ENCODE measurements at places on chromosomes 4 and X.
A peak's percentile ranks its signal among the peaks of the same experiment; 100 is the strongest.

GRCh38 chrX:6026980-6027379, 201.7 kb downstream of the NLGN4X start:
- DNase-seq, result no peak

GRCh38 chr4:1928356-1929239, 57.4 kb downstream of the NSD2 start:
- DNase-seq, result no peak

DNA sequence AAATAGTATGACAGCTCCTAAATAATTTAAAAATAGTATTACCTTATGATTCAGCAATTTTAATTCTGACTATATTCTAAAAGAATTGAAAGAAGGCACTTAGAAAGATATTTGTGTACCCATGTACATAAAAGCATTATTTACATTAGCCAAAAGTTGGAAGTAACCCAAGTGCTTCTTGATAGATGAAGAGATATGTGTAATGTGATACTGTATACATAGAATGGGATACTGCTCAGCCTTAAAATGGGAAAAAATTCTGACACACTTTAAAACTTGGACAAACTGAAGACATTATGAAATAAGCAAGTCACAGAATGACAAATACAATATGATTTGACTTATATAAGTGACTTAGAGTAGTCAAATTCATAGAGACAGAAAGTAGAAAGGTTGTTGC, 112.2 kb downstream of the IDS start:
- peak; percentile 7 for DNase-seq

GRCh38 chr4:164933244-164933643, 44.2 kb downstream of the TRIM61 start:
- no peak for DNase-seq

DNA sequence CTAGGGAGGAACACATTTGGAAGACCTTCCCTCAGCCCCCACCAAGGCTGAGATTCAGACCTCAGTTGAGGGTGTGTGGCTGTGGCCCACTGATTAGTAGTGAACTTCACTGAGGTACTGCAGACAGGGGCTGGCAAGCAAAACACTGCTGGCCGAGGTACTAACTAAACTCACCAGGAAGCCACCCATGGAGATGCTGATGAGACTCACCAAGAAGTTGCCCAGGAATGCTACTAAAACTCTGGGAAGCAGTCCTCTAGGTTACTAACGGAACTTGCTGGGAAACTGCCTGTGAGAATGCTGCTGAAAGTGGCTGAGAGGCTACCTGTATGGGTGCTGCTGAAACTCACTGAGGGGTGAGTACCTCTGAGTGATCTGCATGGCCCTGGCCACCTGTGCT, 372.4 kb upstream of the RPS6KA3 start:
- DNase-seq, result no peak

GRCh38 chr4:6641971-6642320, 1.5 kb downstream of the MRFAP1 start:
- no peak for DNase-seq

- DNase-seq, result peak; percentile 23
Measured at GRCh38 chr4:114076899-114077570, 97.6 kb upstream of the ARSJ start.

DNA sequence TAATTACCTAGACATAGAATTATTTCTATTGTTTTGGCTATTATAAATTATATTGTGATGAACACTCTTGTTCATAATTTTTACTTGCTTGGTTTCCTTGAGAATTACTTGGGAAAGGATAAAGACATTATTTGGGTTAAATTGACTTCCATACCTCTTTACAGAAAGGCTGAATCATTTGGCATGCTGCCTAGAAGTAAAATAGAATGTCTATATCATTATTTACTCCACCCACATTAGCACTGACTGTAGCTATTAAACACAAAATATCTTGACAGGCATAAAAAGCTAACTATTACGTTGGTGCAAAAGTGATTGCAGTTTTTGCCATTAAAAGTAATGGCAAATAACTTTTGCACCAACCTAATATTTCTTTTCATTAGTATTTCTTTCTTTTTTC, 29.7 kb upstream of the ADH6 start:
- DNase-seq, result peak; percentile 31

- peak; percentile 19 for DNase-seq
Measured at GRCh38 chrX:17655211-17656034, 81.9 kb upstream of the SCML1 start.

GRCh38 chr4:177861551-177862094, 419.4 kb upstream of the AGA start:
- DNase-seq, result no peak

- peak; percentile 87 for DNase-seq
Measured at GRCh38 chr4:76301068-76301774, 5.3 kb upstream of the STBD1 start.

DNA sequence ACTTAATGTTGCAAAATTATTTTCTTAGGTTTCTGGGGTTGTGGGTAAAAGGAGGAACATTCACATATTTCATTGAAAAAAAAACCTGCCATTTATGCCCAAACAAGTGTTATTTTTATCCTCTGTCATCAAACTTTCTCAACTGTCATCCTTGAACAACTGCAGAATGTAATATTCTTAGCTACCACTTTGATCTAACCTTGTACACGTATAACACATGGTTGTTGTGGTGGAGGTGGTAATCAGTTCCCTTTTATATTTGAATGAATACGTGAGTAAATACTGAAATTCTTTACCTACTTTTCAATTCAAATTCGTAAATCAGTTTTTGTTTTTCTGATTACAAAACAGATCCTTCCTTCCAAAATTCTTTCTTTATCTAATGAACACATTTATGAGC, 3.8 kb upstream of the AMMECR1 start:
- DNase-seq, result no peak
